Effector CD4-positive, alpha-beta T cell (primary cell): ENCODE measurements at places on chromosomes 4 and X.

GRCh38 chr4:75881476-75881875 lies 20.8 kb downstream of the PPEF2 start:
- DNase-seq = no peak

DNA sequence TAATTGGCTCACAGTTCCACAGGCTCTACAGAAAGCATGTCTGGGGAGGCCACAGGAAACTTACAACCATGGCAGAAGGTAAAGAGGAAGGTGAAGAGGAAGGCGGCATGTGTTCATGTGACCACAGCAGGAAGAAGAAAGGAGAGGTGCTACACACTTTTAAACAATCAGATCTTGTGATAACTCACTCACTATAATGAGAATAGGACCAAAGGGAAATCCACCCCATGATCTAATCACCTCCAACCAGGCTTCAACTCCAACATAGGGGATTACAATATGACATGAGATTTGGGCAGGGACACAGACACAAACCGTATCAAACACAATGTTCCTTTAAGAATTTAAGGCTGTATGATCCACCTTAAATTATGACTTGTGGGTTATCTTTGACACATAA lies 10.5 kb upstream of the PGM2 start:
- no peak for DNase-seq

- no peak for DNase-seq
Measured at GRCh38 chr4:182325848-182326255, 82.7 kb downstream of the TENM3 start.

GRCh38 chr4:27886120-27886519 lies 1025.5 kb downstream of the STIM2 start:
- no peak for DNase-seq

DNA sequence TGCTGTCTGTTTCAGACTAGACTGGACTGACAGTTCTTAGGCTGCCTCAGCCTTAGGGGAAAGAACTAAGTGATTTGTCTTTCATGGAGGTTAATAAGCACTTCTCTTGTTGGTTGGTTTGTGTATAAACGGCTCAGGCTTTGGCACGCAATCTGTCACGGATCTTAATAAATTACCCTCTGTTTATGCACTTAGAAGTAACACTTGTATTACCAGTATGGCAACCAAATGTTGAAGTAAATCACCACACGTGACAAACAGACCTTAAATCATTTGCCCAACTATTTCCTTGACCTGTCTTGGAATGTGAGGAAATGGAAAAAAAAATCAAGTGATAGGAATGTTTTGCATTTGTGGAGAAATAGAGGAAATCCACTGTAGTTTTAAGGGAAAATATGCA lies 69.9 kb downstream of the TEX13A start:
- DNase-seq = no peak

- no peak for DNase-seq
Measured at GRCh38 chr4:115259642-115260041, 146.2 kb upstream of the NDST4 start.

DNA sequence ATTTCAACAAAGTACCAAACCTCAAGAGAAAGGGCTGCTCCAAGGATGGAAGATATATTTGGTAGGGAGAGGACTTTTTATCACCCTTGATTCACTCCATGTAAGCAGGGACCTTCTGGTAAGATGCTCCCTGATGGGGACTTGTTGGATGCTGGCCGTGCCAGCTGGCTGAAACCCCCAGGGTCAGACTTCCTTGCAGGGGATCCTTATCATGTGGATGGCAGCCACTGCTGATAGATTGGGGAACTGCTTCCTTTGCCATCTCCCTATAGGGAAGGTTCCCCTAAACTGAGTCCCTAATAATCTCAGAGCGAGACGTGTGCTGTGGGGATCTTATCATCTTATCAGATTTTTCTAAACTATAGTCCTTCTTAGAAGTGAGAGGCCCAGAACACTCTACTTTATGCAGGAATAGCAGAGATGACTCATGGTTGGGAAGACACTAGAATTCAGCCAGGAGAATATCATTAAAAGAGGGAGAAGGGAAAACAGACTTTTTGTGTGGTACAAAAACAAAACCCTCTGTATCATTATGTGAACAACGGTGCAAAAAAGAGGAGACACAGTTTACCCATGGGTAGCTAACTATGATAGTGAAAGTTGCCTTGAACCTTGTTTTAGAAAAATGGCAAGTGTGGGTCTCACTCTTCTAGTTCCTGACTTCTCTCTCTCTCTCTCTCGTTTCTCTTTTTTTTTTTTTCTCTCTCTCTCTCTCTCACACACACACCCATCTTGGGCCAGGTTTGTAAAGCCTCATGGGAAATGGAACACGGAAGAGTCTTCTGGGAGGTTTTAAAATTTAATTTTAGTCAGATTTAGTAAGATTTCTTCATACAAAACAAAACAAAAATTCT lies 16.1 kb downstream of the RHOH start:
- no peak for DNase-seq

- DNase-seq = no peak
Measured at GRCh38 chr4:86976801-86977485, 42.1 kb downstream of the AFF1 start.

- no peak for DNase-seq
Measured at GRCh38 chr4:32087211-32087610, 1367.0 kb downstream of the PCDH7 start.

DNA sequence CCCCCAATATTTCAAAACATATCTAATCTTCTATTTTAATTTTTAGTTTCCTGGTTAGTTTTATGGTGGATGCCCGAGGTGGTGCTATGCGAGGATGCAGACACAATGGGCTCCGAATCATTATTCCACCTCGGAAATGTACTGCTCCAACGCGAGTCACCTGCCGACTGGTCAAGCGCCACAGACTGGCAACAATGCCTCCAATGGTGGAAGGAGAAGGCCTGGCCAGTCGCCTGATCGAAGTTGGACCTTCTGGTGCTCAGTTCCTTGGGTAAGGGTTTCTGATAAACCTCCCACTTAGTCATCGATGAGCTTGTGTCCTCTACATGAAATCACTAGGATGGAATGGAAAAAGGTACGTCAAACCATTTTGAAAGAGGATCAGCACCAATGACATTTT lies 280.7 kb downstream of the ANK2 start:
- DNase-seq = no peak

GRCh38 chrX:22173966-22174365 lies 98.7 kb upstream of the CBLL2 start:
- no peak for DNase-seq

- no peak for DNase-seq
Measured at GRCh38 chr4:153281476-153281875, 63.0 kb upstream of the MND1 start.
